ENCODE measurements at places on chromosomes 3 and 15.

DNA sequence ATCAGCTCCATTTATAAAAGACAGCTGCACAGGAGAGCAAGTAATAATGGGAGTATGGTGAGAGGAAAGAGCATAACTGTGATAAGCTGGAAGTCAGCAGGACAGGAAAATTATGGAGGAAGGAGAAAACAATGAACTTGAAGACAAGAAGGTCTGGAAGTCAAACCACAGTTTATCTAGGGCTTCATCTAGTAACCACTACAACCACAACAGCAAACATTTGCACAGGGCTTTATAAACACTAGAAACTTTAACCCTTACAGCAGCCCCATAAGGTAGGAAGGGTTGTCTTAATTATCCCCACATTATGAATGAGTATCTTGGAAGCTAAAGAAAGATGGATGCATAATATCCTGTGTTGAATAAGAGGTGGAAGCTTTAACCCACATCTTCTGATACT, 820.8 kb downstream of the IGSF11 start:
- DNase-seq: no peak

DNA sequence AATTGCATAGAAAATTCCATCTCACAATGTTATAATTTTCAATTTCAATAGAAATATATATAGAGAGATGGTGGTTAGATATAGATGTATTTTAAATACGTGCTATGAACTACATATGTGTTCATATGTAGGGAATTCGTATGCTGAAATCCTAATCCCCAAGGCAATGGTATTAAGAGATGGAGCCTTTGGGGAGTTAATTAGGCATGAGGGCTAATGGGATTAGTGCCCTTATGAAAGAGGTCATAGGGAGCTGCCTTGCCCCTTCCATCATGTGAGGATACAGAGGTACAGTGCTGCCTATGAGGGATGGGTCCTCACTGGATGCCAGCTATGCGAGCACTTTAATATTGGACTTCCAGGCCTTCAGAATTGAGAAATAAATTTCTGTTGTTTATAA, 79.6 kb upstream of the CCDC54 start:
- no peak for DNase-seq

DNA sequence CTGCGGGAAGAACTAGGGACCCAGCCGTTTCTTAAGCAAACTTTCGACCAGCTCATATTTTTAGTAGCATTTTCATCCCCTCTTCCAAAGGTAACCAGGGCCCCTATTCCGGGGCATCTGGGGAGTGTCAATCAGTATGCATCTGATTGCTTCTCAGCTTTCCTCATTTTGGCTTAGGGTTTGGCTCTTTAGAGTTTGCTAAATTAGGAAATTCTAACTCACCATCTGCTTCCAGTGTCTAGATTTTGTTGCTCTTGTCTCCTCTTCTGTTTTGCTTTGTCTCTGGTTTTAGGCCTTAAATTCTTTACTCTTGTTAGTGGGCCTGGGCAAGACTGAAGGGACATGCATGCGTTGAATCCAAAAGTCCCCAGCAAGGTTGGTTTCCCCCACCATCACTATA, 9.6 kb upstream of the ABTB1 start:
- DNase-seq: no peak

GRCh38 chr3:138078901-138079344, 36.5 kb downstream of the DZIP1L start:
- DNase-seq: no peak

GRCh38 chr3:61719278-61719977, 158.1 kb downstream of the PTPRG start:
- DNase-seq: no peak

All from posterior cingulate gyrus (tissue), 11 donors.